Stimulated activated CD4-positive, alpha-beta T cell treated with anti-CD3 and anti-CD28 coated beads, Interleukin-1b, Interleukin-23, amount 100 ng/mL, for 24 hours (primary cell): ENCODE measurements at places on chromosomes 1 and 21.
A peak's percentile ranks its signal among the peaks of the same experiment; 100 is the strongest.

DNA sequence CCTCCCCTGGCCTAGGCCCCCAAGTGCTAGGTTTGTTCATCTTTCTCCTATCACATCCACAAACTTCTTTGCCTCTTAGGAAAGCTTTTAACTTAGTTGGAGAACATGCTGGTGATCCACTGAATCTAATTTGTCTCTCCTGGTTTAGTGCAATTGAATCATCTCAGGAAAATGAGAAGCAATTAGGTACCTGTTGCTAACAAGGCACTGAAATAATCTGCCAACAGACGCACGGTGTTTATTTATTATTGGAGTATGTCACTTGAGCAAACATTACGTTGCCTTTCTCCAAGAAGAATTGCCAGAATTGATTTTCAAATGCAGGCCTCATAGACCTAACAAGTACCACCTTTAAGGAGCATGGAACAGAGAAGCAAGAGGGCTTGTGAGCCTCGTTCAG, 309.4 kb downstream of the NFIA start:
- no peak for DNase-seq

DNA sequence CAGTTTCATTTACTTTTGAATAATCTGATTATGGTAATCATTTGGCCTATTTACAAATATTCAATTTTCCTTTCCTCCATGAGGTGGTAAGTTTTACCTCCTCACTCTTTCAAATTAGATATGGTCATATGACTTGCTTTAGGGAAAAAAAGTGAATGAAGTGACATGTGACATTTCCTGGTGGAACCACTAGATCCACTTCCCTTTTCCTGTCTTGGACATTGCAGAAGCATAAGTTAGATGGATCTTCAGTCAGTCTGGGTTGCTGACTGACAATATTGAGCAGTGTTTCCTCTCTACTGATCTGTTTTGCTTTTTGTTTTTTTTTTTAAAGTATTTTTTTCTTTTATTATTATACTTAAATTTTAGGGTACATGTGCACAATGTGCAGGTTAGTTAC, 481.1 kb upstream of the PTBP2 start:
- no peak for DNase-seq

GRCh38 chr1:226778657-226779058, 39.6 kb upstream of the ITPKB start:
- DNase-seq = no peak

DNA sequence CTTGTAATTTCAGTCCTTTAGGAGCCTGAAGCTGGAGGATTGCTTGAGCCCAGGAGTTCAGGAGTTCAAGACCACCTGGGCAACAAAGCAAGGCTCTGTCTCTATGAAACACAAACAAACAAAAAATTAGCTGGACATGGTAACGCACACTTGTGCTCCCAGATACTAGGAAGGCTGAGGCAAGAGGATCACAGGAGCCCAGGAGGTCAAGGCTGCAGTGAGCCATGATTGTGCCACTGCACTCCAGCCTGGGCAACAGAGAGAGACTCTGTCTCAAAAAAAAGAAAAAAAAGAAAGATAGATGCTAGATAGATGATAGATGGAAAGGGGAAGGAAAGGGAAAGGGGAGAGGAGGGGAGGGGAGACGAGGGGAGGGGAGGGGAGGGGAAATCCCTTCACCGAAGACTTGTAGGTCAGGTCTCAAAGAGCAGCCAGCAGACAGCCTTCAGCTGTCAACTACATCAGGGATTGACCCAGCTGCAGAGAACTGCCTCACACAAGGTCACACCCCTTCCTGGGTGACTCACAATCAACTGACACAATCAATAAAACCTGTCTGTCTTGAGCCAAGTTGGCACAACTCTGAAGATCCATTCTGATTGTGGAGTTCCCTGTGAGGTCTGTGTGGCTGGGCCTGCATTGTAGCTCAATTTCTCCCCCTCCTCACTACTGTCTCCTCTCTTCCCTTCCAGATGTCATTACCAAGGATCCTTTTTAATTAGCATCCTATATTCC, 200.6 kb downstream of the RGS7 start:
- DNase-seq = no peak

DNA sequence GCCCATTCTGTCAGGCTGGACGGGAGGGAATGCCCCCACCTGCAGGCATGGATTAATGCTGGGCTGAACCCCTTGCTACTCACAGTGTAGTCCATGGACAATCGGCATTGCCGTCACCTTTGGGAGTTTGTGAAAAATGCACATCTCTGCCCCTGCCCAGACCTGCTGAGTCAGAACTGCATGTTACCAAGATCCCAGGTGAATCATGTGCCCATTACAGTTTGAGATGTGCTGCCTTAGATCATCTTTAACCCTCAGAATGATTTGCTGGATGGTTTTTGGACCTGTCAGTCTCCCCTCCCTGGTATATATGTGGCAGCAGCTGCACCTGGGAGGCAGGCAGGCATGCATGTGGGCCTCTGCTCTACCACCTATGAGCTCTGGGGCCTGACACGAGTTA, 15.0 kb downstream of the HTR6 start:
- DNase-seq = no peak

DNA sequence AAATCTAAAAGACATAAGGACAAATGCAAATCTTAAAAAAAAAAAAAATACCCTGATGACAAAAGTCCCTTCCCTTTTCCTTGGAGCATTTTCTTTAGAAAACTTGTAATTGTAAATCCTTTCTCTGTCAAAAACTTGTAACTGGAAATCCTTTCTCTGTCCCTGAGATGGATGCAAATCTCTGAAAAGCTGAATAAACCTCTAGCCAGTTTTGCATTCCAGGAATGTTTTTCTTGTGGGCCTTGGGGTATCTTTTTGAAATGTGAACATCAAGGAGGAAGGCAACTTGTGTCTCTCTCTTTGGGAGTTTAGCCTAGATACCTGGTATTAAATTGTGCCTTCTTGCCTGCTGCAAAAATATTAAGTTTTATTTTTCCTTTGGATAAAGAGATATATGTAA, 305.3 kb downstream of the KCNT2 start:
- no peak for DNase-seq

- no peak for DNase-seq
Observed at GRCh38 chr21:31905503-31906451, 33.0 kb downstream of the HUNK start.

- no peak for DNase-seq
Observed at GRCh38 chr1:116768416-116769103, 14.3 kb downstream of the CD2 start.

DNA sequence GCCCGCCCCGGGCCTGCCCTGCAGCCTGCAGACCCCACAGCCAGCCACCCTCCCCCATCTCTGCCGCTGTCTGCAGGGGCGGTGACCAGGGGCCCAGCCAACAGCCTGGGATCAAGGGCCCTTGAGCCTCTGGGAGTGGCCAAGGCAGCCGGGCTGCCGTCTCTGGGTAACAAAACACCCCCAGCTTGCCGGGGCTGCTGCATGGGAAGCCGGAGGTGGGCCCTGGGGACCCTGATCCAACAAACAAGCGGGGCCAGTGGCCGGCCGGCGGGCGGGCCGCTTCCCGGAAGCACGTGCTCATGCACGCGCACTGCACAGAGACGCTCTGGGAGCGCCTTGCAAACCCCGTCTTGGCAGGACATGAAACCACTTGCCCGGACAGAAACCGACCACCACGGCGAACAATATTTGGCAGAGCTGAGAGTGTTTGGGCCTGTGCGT, 13.2 kb downstream of the MEGF6 start:
- DNase-seq = no peak

- no peak for DNase-seq
Observed at GRCh38 chr1:82445132-82445531, 644.4 kb downstream of the ADGRL2 start.

DNA sequence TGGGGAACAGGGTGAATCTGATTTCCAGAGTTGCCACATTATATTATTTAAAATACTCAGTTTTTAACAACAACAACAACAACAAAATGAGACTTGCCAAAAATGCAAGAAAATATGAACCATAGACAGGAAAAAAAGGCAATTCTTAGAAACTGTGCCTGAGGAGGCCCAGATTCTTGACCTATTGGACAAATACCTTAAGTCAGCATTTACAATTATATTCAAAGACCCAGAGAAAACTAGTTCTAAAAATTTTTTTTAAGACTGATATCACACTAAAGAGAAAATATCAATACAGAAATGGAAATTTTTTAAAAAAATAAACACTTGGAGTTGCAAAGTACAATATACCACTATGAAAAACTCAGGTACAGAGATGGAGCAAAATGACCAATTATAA, 152.8 kb upstream of the LYPLAL1 start:
- DNase-seq = no peak

DNA sequence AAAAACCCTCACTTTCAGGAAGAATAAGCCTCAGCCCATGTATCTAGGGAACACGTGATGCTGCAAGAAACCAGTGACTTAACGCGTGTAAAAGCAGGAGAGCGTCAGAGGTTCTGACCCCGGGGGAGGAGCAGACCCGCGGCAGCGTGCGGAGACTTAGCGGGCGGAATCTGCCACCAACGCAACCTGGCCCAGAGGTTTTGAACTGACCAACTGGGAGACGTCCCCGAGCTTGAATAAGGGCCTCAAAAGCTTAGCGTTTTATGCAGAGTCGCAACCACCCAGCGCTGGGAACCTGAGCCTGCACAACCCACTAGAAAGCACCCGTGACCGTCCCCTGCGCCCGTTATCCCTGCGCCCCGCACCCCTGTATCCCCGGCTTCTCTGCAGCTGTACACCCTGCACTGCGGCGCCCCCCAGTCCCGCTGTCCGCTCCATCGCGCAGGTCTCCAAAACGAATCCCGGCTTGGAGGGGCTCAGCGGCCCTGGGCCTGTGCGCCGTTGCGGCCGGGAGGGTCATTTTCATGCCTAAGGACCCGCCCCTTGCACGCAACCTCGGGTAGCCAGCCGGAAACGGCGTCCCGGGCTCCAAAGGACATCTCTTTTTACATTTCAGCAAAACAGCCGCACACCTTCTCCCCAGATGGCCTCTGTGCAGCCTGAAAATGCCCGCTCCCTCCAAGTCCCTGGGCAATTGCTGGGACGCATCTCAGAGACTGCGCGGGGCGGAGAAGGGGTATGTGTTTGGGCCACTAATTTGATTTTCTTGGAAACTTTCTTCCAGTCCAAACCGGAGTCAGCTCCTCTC, 29.4 kb upstream of the TRIM17 start:
- DNase-seq = peak; percentile 23

GRCh38 chr1:234132795-234133194, 228.3 kb downstream of the SLC35F3 start:
- no peak for DNase-seq

DNA sequence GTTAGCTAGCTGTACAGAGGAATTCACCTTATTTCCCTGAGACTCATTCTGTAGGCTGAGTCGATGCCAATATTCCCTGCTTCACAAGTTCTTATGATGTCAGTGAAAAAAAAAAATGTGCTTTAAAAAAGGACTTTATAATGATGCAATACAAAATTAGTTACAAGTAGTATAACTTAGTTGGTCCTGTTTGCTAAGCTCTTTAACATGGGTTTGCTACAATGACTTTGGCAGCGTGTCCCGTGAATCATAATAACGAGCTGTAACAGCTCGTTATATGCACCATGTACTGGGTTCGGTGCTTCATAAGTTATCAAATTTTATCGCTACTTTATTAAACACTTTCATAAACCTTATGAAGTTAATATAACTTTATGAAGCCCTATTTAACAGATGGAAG, 349.7 kb downstream of the LMX1A start:
- DNase-seq = no peak

DNA sequence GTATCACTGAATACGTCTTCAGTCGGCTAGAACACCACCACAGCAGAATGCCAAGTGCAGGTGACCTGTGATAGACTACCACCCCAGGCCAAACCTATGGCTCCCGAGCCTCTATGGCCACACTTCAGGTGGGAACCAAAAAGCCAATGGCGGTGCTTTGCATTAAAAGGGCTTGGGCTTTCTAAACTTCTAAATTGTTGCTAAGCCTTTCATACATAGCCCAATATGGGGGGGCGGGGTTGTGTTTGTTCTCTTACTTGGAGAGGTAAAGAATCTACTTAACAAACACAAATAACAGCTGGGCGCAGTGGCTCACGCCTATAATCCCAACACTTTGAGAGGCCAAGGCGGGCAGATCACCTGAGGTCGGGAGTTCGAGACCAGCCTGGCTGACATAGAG, 19.7 kb downstream of the USP48 start:
- DNase-seq = no peak

DNA sequence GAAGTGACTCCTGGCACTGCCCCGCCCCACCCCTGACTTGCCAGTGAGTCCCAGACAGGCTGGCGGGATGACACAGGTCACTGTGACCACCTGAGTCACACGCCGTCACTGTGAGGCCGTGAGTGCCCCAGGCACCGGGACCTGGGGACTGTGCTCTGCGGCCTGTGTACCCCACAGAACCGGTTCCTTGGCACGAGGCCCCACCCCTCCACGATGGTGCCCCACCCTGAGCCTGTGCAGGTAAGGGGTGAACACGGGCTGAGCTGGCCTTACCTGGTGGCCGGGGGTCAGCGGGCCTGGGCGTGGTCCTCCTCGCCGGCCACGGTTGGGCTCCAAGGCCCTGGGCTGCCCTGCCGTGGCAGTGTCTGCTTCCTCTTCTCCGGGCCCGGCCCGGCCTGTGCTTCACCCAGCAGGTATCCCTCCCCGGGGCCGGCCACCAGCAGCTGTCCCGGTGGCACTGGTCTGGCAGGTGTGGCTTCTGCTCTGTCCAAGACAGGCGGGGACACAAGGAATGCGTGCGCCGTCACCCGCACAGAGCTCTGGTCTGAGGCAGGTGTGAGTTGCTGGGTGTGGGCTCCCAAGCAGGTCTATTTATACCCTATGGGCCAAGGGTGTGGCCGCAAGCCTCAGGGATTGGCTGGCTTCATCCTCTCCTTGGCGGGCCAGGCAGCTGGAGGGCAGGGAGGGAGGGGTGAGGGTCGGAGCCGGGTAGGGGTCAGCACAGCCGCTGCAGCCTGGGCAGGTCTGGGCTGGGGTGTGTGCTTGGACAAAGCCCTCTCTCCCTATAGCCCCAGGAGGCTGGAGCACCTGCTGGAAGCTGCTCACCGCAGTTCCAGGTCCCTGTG, at the start of gene RNF223:
RNF223 (minus strand) TSS at position 564 of the 845 bp plus-strand sequence. CDS start 1,740 bp downstream, outside the sequence.
- no peak for DNase-seq

- no peak for DNase-seq
Observed at GRCh38 chr1:8965121-8965820, 19.6 kb downstream of the CA6 start.

- no peak for DNase-seq
Observed at GRCh38 chr21:31395268-31395667, 51.2 kb upstream of the TIAM1 start.

DNA sequence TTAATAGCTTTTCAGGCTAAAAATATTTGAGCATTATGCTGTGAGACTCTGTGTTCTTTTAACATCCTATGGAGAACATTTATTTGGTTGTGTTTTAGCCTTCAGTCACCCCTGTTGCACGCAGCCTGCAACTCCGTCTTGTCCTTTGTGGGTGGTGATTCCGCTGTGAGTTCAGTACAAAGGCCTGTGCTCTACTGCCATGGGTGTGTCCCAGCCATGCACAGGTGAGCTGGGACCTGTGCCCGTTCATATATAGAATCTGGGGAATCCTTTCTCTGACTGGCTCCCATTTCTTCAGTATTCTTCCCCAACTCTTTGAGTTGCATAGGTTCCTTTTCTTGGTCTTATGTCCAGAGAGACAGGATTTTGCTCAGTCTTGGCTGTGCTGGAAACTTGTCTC, 61.4 kb downstream of the ACTL8 start:
- DNase-seq = no peak

GRCh38 chr1:187267827-187268226, 439.1 kb downstream of the PLA2G4A start:
- no peak for DNase-seq

GRCh38 chr1:36588972-36589371, 106.3 kb upstream of the CSF3R start:
- no peak for DNase-seq

- no peak for DNase-seq
Observed at GRCh38 chr1:9385801-9386573, 93.3 kb downstream of the SPSB1 start.
